ENCODE measurements at places on chromosomes 1 and 21.

GRCh38 chr1:42886800-42887199 is 40.4 kb downstream of the ZNF691 start:
- no peak for DNase-seq

DNA sequence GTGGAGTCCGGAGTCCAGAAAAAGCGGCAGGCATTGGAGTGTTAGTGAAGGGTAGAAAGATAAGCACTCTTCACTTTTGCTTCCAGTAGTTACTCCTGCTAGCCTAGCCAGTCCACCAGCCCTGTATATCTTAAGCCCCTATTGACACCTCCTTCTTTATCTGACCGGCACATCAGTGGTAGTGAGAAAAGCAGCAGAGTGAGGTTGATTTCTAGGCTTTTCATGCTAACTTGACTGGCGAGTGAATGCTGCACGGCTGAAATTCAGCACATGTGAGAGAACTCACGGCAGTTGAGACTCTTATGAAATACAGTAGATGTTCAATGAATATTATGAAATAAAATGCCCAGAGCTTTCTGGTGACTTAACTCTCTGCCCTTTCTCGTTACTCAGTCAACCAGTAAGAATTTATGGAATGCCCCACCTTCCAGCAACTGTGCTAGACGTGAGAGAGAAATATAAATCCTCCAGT is 128.2 kb downstream of the CACHD1 start:
- DNase-seq: no peak

- no peak for DNase-seq
Measured at GRCh38 chr1:212542761-212543187, 65.8 kb upstream of the ATF3 start.

- DNase-seq: no peak
Measured at GRCh38 chr1:226223786-226224244, 351 bp downstream of the MIXL1 start.

- peak; percentile 66 for DNase-seq
Measured at GRCh38 chr1:86155051-86155806, 1.3 kb downstream of the COL24A1 start.

DNA sequence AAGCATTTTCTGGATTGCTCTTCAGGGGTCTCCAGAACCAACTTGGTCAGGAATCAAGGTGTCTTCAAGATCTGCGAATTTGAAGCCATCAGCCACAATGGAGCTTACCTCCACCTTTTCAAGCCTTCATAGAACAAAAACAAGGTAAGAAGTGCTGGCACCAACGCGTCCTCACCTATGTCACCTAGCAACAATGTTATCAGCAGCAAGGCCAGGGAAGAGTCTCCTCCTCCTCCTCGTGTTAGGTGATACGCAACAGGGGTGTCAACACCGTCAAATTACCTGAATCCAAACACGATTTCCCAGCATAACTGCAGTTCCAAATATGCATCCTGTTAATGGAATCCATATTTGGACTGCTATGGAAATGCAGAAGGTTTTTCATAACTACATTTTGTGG is 4.1 kb upstream of the TIAM1 start:
- DNase-seq: no peak

DNA sequence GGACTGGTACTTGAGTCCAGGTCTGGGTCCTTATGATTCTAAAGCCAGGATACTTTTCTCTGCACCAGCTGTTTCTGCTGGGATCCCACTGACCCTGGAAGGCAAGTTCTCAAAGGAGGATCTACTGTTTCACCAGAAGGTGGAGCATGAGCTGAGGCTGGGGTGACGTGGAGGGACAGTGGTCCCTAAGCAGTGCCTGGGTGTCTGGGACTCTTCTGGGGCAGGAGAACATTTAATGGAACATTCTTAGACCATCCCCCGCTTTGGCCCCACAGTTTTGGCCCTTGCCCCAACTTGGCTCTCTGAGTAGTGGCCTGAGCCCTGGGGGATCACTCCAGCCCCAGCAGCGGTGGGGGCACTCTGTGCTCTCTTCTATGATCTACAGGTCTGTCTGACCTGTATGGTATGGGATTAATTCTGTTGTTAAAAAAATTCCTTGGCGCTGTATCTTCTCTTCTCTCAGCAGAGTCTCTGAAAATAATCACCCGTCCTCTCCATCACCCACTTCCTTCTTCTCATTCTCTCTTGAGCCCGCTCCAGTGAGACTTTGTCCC is 60.3 kb upstream of the CSF3R start:
- no peak for DNase-seq

- DNase-seq: no peak
Measured at GRCh38 chr1:169245706-169246105, 121.9 kb downstream of the NME7 start.

DNA sequence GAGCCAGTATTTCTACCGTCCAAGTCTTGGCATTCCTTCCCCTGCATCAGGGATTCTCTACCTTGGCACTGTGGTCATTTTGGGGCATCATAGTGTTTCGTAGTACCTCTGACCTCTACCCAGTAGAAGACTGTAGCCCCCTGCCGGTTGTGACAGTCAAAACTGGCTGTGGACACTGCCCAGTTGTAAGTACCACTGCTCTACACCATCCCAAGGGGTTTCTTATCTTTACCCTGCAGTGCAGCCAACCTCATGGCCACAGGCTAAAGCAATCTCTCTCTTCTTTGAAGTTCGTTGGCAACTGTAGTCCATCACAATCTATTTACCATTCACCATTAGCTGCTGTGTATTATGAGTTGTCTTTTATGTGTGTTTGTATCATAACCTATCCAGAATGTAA is 29.3 kb upstream of the ERO1B start:
- no peak for DNase-seq

- DNase-seq: no peak
Measured at GRCh38 chr1:241074507-241074906, 282.5 kb downstream of the RGS7 start.

DNA sequence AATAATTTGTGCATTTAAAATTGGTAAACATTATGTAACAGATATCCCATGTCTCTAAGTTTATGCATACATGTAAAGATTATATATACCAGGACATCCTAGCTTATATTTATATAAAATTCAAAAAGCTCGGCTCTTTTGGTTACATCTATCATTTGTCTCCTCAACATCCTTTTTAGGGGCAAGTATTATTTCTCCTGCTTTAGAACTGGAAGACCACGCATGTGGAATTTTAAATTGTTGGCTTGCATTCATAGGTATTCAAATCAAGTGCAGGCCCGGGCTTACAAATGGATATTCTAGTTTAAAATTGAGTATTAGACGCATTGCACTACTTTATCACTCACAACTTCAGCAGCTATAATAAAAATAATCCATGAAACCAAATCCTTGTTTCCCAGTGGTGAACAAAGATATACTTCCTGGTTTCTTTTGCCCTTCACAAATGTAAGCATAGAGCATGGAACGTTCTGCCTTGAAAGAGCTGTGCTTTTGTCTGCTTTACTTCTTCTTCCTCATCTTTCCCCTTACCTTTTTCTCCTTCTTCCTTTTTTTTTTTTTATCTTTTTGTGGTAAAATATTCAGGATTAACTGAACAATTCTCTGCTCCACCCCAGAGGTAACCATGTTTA is 57.1 kb downstream of the DDAH1 start:
- no peak for DNase-seq

DNA sequence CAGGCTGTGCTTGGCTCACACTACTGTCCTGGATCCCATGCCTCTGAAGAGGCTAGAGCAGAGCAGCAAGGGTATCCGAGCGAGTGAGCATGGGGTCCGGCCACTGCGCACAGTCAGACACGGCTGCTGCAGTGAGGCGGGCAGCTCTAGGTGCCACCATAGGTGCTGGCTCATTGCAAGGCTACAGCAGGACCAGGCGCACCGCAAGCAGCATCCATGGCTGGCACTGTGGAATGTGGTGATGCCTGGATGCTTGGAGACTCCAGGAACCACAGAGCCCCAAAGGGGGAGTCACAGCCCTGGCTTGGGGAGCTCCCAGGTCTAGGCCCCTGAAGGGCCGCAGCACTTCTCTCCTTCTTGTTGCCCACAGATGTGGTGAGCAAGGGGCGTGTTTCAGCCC is 47.2 kb downstream of the ATP6V1G3 start:
- no peak for DNase-seq

DNA sequence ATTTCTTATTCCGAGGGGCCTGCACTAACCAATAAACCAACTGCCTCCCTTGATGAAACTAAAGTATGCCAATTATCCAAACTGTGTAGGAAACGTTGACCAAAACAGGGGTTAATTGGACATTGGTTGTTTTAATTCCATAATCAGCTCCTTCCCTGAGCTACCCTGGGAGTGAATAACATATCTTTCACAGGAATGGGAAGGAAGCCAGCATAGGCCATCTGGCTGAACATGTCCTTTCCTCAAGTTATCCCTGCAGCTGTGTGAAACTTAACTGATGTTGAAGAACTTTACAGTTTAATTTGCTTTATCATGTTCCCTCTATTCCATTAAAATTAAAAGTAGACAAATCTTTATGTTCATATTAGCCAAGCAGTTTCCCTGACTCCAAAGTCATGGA is 75.4 kb downstream of the NRIP1 start:
- no peak for DNase-seq

DNA sequence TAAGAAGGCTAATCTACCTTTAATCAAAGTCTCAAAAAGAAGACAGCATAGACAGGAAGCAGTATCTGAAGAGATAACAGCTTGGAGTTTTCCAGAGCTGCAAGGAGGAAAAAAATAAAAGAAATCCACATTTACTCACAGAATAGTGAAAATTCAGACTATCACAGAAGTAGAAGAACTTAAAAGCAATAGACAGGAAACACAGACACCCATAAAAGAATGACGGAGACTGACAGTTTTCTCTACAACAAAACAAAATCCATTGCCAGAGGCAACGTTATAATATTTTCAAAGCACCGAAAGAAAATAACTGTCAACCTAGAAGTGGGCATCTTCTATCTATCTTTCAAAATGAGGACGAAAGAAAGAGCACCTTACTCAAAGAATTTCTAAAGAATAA is 104.4 kb downstream of the DMRTB1 start:
- no peak for DNase-seq

- no peak for DNase-seq
Measured at GRCh38 chr1:206714331-206715058, 29.8 kb downstream of the MAPKAPK2 start.

DNA sequence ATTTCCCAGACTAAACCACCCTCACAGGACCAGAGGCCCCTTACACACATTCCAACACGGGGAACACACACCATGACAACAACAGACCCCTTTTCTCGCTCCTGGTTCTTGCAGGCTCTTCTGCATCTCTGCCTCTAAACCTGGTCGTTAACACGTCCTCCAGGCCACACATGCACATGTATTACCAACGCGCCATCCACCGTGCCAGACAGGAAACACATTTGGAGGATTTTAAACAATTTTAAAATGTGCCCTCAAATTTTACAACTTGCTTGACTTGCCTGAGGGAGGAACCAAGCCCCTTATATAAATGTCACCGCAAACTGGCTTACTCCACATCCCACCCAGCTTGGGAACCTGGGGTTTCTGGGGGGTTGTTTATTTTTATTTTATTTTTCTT is 16.9 kb upstream of the EFNA1 start:
- peak; percentile 8 for DNase-seq

DNA sequence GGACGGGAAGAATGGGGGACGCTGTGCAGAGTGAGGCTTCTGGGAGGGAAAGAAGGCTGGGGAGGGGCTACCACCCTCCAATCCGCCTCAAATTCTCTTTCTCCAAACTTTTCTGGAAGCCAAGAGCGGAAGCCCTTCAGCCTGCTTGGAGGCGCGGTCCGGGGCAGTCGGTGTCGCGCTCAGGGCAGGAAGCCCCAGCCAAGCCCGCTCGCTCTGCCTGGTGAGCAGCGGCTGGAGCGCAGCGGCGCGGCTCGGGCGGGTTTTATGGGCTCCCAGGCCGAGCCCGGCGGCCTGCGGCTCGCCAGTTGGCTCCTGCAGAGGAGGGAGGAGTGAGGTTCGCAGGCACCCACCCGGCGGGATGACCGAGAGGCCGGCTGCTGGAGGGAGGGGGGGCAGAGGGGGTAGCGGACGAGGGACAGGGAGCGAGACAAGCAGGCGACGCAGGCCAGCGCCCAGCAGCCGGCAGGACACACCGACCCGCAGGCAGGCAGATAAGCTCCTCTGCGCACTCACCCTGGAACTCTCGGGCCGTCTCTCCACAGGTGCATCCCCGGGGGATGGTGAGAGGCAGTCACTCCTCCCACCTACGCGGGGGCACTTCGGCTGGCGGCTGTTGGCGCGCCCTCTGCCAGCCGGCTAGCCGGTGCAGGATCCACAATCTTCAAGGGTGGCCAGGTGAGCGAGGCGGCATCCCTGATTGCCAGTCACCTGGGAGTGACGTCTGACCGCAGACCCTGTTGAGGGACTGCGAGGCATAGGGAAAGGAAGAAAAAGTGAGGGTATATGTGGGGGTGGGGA is at the start of gene AVPR1B:
TSS of gene AVPR1B (minus strand) at position 238 of the 798 bp plus-strand sequence. CDS start 498 bp downstream, outside the sequence.
- no peak for DNase-seq

GRCh38 chr1:11617314-11617713 is 36.9 kb downstream of the FBXO2 start:
- no peak for DNase-seq

DNA sequence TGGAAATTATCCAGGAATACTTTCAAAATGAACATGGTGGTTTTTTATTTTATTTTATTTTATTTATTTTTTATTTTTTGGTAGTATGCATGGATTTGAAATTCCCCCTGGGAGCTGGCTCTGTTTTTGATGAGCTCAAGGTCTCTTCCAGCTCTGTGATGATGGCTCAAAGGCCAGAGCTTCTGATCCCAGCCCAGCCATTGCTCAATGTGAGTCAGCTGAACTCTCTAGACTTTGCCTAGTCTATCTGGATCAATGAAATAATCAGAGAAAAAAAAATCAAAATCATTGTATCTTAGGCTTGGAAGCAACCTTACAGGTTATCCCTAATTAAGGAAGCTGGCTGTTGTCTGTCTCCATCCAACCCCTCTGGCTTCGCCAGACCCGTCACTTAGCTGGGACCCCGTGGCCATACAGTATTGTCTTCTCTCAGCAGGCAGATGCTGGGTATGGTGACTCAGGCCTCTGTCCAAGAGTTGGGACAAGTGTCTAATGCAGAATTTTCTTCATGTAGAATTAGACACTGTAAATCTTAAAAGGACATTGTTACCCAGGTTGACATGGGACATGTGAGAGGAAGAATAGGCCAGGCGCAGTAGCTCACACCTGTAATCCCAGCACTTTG is 90.2 kb upstream of the LPGAT1 start:
- no peak for DNase-seq

- no peak for DNase-seq
Measured at GRCh38 chr1:115632251-115633026, 9.3 kb upstream of the VANGL1 start.

DNA sequence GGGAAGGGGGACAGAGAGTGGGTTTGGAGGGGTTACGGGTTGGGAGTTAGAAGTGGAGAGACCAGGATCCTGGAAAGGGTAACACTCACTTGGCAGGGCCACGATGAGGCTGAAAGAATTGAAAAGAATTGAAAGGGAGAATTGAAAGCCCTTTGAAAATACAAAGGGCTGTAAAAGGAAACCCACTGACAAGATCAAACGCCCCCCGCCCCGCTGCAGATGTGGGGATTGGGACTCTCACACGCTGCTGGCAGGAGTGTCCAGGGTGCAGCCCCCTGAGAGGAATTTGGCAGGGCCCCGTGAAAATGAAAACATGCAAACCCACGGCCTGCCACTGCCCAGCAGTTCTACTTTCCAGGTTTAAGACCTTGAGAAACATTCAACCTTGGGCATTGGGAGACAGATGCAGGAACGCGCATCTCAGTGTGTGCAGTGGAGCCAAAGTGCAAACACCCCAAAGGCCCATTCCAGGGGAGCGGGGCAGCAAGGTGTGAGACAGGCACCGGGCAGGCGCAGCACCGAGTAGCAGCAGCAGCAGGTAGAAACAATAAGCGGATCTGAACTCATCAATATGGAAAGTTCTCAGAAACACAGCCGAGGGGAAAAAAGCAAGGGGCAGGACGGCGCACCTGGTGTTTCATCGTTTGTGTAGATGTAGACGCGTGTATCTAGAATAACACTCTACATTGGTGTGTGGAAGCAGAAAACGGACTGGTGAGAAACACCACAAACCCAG is 8.3 kb upstream of the TNFRSF1B start:
- DNase-seq: no peak

- DNase-seq: no peak
Measured at GRCh38 chr1:94642617-94643321, 101.2 kb upstream of the F3 start.

All from bone marrow (tissue), 2 donors.